ENCODE measurements at places on chromosomes 3 and 15.

GRCh38 chr3:37772773-37773354, 88.8 kb upstream of the CTDSPL start:
- DNase-seq = no peak

DNA sequence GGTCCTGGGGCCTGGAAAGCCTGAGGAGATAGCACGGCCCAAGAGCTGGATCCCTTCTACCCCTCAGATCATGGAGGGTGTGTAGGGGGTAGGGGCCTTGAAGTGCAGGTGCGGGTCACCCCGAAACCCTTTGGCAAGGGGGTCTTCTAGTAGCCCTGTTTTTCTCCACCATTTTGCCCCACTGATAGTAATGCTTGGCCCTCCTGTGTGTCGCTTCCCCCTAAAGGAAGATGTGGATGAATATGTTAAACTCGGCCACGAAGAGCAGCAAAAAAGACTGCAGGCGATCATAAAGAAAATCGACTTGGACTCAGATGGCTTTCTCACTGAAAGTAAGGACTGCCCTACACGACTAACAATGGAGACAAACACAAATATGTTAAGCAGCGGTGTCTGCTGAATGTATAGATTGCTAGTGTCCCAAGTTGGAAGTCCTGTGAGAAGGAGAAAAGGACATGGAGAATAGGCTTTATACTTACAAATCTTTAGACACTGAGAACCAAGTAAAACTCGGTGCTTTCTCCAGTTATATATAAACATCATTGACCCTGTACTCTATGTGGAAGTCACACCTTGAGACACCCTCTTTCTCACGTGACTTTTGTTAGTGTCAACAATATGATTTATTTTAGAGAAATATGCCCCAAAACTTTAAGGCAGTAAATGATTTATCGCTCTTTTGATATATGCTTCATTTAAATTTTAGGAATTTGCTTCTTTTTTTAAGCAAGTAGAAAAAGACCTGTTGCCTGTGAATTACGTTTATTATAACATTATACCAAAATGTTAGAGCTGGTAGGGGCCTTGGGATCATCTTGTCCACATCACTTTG, 802 bp downstream of the RCN2 start:
- DNase-seq = peak; percentile 2

- DNase-seq = no peak
Observed at GRCh38 chr15:51181221-51181620, 86.5 kb upstream of the TNFAIP8L3 start.

DNA sequence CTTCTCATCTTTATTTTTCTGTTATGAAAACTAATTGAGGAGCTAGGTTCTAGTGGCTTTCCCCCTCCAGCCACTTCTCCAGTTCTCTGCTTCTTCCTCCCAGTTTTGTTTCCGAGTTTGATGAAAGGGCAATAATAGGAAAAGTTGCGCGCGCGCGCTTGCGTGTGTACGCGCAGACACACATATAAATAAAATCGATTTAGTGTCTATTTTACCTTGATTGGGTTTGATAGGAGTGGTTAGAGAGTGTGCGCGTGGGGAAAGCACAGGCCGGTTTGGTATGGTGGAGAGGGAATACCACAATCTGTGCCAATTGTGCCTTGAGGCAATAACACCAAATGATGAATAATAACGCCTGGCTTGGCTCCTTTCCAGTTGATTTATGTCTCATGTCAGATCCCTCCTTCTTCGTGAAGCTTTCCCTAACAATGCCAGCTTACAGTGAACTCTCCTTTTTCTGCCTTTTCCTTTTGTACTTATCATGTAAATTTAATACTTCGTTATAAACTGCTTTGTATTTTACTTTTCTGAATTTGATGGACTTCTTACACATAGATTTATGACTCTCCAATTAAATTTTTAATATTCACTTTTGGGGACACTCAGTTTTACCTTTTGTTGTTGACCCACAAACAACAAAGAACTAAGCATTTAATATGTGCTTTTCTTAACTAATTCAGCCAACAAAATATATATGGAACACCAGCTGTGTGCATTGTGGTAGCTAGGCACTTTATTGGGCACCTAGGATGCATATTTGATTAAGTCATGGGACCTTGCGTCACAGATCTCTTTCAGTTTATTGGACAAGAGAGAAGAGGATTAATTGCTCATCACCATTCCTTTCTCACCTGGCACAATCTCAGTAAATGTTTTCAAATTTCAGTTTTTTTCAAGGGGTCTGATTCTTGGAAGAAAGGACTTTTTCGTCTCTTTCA, 1.7 kb downstream of the TIPARP start:
- DNase-seq = peak; percentile 59

GRCh38 chr3:61531528-61531927, 29.8 kb upstream of the PTPRG start:
- no peak for DNase-seq

DNA sequence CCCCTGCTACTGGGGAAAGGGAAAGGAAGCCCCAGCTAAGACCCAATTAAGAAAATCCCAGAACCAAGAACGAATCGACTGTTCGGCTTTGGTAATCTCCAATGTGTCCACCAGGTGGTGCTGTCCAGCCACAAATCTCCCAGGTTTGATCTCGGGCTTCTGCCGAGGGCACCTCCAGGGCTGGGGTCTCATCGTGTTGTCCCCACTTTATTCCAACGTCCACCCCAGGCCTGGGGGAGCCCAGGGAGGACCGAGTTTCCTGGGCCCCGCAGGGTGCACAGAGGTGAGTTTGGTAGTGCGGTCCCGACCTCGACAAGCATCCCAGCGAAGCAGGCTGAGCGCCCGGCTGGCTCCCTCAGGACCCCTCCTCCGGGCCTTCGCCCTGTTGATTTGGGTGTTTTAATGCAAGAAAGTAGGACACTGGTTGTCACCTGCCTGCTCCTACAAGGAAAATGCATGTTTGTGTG, 185.1 kb downstream of the GOLGA6L6 start:
- DNase-seq = peak; percentile 80

DNA sequence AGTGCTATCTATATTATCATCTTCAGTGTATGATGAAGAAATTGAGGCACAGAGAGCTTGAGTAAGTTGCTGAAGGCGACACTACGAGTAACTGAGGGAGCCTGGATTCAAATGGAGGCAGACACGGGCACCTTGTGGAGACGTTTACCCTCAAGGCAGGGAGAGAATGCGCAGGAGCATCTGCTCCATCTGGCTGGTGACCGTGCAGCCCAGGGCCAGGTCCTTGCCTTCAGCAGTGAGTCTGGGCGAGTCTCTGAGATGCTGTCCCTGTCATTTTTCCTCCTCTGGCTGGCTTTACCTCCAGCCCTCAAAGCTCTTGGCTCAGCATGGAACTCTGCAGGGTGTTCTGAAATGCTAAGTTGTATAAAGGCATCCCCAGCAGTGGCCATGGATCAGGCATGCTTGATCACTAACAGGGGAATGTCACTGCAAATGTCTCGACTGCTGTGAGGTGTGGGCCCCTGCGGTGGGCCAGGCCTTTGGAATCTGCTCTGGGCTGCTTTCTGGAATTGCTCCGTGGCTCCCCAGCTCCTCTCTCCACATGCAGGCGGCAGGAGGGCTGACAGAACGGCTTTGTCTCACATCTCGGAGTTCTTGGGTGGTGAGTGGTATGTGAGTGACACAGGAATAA, 19.7 kb downstream of the SPSB4 start:
- no peak for DNase-seq

DNA sequence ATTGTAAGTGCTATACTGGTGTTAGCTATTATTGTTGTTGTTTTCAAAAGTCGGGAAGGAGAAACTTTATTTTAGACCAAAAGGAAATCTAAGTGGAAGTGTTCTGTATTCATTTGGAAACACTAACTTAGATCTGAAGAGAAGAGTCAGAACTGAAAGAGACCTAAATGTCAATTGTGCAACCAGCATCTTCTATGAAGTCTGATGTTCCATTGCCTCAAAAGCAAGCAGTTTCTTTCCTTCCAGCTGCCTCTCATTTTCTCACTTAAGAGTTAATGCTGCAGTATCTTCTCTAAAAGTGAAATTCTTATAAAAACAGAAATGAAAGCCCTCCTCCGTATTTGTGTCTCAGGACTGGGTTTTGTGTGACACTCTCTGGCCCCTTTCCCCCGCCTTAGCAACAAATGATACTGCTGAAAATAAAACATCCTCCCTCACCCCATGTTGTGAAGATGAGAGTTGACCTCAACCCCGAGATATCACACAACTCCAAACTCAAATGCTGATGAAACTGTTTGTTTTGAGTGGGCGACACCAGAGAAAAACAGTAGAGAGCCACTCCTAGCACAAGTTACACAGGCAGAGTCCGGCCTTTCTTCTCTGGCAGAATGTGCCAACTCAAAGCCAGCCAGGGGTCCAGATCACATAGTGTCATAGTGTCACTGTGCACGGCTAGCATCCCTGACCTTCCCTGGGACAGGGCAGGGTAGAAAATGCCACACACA, 48.9 kb downstream of the GLDN start:
- no peak for DNase-seq

DNA sequence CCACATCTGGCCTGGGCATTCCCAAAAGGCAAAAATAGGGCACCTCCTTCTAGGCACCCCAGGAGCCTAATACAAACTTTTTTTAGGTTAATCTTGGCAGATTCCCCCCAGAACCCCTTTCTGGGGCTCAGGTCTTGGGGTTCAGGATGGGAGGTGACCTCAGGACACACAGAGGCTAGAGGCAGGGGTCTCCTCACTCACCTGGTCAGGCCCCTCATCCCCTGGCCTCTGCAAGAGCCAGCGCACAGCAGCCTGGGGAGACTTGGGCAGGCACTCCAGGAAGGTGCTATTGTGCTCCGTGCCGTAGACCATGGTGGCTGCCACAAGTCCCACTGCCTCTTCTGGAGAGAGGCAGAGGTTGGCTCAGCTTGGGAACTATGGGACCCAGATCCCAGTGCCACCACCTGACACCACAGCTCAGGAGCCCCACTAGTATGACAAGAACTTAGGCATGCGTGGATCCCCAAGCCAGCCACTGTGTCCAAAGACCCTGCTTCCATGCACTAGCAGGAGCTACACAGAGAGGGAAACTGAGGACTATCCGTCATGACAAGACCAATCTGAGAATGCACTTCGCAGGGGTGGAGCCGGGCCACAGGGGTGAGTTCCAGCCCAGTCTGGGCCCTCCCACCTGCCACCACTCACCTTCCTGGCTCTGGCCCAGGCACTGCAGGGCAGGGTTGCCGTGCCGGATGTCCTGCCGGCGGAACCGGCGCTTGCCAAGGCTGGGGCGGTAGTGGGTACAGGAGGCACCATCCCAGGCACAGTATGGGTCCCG, 7.4 kb downstream of the SEMA3G start:
- no peak for DNase-seq

DNA sequence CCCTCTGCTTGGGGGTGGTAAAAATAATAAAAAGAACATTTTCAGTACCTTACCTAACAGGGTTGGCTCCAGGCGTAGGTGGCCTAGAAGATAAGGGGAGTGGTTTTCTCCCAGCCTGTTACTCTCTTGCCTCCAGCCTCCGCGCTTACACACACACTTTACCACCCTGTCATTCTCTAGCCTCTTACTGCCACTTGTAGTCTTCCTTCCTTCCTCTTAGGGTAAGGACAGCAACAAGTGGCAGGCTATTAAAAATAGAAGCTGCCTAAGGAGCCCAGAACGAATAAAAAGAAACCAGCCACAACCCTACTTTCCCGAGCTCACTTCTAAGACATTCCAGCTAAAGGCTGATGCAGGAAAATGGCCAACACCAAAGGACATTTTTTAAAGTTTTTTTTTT, 9.6 kb upstream of the LIPH start:
- DNase-seq = peak; percentile 7

DNA sequence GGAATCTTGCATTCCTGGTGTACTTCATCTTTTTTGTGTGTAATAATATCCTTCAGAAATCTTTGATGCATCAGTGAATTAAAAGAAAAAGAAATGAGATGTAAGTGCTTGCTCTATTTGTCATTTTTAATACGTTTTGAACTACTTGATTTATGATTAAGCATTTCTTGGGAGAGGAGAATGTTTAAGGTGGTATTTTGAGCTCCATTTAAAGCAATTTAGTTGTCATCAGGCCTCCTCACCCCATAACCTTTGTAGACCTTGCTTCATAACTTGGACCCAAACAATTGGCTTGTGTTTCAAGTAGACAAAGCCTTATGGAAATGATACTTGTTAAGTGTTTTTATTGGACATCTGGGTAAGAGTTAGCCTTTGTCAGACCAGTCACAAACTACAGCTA, 87.1 kb upstream of the VEPH1 start:
- no peak for DNase-seq

DNA sequence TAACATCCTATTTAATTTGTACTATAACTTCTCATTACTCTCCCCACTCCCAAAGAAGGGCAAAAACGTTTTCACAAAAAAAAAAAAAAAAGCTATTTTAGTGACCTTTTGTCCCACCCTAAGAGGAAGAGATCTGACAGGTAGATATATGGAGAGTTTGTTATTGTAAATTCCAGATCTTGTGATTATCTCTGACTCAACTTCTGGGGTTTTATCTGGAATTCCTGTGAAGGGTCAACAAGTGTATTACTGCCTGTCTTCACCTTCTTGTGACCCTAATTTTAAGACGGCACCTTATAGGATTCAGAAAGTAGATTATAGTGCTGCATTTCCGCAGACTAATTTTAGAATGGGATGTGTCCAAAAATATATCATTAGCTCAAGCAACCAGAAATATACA, 205.9 kb upstream of the CDIN1 start:
- DNase-seq = no peak

DNA sequence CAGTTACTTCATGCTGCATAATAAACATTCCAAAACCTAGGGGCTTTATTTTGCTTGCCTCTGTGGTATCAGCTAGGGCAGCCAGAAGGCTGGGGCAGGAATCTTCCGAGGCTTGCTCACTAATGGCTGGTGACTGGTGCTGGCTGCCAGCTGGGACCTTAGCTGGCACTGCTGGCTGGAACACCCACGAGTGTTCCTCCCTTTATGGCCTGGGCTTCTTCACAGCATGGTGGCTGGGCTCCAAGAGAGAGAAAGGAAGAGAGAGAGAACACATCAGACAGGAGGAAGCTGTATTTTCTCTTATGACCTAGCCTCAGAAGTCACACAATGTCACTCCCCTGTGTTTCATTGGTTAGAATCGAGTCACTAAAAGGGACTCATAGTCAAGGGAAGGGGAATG, 23.9 kb upstream of the CDCP1 start:
- no peak for DNase-seq

DNA sequence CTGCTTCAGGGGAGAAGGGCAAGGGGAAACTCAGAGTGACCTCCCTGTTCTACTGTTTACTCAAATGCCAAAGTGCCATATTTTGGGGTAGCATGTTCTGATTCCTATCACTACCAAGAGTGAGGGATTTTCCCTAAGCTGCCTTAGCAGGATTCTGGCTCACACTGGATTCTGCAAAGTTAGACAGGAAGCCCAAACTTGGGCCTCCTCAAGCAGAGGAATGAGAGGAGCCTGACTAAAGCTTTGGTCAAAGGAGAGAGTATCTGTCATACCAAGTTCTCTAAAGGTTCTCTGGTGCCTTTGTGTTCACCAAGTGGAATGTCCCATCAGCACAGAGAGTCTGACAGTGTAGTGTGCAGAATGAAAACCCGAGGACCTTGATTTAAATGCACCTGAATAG, 8.8 kb upstream of the RARB start:
- DNase-seq = no peak

DNA sequence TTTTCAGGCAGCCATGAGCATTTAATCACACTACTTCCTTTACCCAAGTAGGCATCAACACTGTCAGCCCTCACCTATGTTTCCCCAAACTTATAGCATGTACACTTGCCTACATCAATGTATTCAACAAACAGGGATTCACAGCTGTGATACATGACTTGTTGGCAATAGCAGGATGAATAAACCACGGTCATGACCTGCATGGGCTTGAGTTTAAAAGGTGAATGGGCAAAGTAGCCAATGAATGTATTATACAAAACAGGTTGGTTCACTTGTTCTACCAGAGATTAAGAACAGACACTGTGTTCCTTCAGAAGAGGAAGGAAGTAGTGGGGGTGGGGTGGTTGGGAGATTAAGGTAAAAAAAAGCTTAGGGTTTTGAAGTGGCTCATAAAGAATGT, 861.9 kb upstream of the SEMA6D start:
- no peak for DNase-seq

Measured in CD4-positive, alpha-beta T cell treated with Interleukin-6 for 4 hours (primary cell).